Stimulated activated CD4-positive, alpha-beta T cell treated with anti-CD3 and anti-CD28 coated beads, Interleukin-2, amount 100 ng/mL, for 24 hours (primary cell): ENCODE measurements at places on chromosomes 6 and 20.

DNA sequence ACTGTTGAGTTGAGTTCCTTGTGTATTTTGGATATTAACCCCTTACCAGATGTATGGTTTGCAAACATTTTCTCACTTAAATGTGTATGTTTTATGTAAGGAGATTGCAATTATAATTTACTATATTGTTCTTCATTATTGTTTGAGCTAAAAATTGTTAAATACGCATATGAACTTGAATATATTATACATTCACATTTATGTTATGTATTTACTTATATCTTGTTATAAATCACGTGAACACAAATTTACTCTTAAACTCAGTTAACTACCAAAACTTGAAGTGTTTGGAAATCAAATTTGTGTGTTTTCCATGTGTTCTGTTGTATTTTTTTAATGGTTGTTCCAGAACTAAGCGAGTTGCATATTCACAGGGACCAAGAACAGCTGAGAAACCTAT lies 18.3 kb downstream of the CDC40 start:
- no peak for DNase-seq

GRCh38 chr6:139531148-139532115 lies 157.0 kb upstream of the CITED2 start:
- DNase-seq: peak; percentile 31

- no peak for DNase-seq
Observed at GRCh38 chr6:56445818-56446217, 196.9 kb downstream of the DST start.

DNA sequence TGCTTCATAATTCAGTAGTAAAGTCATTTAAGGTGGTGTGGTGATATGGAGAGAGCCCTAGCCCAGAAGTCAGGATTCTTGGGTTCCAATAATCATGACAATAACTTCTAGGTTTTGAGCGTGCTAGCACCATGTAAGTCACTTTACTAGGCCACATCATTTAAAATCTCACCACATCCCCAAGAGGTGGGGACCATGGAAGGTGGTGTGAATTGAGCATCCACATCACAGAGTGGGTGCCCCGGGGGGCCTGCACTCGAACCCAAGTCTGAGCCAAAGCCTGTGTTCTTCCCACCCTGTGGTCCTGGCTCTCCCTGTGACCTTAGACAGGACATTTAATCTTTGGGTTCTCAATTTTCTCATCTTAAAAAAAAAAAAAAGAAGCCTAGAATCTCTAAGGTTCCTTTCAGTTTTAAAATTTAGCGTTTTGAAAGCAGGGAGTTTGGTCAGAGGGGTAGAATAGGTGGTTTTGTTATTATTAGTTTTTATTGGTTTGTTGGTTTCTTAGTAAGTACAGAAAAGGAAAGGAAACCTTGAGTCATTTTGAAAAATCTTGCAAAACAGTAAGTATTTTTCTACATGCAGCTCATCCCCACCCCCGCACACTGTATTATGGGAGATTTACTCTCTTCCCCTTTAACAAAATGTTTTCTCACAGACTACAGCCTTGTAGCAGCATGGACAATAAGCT lies 26.4 kb downstream of the ARMC2 start:
- peak; percentile 53 for DNase-seq

DNA sequence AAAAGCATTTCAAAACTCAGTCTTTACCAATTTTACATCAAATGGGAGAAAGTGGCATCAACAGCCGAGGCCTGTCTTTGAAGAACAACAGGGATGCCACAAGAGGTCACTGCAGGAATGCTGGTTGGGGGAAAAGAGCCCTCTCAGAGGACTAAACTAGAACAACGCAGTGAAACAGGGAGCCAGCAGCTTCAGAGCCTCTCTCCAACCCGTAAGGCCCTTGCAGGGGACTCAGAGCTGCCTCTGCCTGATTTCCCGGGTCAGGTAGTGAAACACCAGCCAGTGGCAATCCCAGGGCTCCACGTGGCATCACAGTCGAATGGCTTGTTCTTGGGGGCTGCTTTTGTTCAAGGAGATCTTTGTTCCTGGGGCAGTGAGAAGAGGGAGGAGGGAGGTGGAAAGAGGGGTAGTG lies 55.0 kb upstream of the KCNK16 start:
- DNase-seq: no peak

GRCh38 chr6:15176816-15177370 lies 69.0 kb upstream of the JARID2 start:
- DNase-seq: no peak

- DNase-seq: no peak
Observed at GRCh38 chr6:87633851-87634250, 43.9 kb downstream of the ORC3 start.

DNA sequence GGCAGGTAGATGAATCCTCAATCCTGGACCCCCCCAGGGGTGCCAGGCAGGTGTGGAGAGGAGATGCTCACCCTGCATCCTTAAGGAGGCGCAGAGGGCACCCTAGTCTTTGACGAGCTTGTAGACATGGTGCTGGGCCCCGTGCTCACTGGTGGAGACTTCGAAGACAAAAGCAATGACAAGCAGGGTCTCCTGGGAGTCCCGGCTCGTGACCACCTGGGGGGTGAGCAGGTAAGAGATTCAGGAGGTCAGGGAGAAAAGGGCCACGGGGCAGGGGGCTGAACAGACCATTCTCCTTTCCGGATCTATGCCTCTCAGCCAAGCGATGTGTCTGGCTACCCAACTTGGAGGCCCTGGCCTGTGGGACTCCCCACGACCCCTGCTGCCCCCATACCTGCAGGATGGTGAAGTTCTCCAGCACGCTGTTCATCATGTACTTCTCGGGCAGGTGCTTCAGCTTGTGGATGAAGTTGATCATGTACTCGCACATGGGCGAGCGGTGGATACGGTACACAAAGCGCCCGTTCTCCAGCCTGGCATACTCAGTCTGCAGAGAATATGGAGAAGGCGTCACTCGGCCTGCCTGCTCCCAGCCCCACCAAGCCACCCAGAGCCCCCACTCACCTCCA lies 6.9 kb downstream of the RPL10A start:
- DNase-seq: peak; percentile 31

GRCh38 chr6:93407186-93407585 lies 12.2 kb downstream of the EPHA7 start:
- DNase-seq: no peak

DNA sequence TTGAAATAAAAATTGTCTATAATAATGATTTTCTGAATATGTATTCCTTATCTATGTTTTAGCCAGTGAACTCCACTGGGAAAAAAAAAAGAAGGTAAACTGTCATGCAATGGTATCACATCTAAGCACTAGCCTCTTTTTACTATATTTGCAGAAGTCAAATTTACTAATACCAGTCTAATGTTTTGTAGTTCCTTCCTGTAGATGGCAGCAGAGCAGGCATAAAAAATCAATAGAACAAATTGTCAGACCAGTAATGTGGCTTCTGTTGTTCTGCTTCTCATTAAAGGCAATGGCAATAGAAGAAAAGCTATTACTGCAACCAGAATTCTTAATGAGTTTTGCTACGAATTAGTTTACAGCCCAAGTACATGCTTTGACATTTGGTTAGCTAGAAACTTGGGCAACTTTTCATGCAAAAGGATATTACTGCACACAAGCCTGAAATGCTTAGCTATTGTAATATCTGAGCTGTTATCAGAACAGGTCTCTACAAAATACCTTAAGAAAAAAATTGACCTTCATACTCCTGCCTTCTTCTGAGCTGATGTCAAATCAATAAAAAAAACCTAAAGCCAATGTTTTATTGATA lies 476.9 kb downstream of the KHDRBS2 start:
- no peak for DNase-seq

DNA sequence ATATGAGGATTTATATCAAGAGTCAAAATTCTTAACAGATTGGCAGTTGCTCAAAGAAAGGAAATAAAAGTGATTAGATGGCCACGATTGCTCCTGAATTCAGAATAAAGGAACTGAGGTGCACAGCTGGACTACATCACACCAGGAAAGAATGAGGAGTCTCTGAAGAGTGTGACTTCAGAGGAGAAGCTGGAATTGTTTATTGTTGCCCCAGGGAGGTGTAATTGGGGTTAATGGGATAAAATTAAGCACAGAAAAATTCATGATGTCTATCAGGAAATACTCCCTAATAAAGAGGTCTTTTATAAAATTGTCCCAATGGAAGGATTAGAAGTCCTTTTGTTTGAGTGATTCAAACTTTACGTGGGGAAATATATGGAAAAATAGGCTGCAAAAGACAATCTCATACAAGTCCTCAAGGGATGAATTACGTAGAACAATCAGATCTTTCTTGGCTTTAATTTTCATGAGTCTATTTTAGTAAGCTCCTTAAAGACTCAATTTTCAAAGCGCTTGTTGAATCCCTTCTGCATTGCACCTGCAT lies 208.6 kb upstream of the RNF217 start:
- DNase-seq: no peak

DNA sequence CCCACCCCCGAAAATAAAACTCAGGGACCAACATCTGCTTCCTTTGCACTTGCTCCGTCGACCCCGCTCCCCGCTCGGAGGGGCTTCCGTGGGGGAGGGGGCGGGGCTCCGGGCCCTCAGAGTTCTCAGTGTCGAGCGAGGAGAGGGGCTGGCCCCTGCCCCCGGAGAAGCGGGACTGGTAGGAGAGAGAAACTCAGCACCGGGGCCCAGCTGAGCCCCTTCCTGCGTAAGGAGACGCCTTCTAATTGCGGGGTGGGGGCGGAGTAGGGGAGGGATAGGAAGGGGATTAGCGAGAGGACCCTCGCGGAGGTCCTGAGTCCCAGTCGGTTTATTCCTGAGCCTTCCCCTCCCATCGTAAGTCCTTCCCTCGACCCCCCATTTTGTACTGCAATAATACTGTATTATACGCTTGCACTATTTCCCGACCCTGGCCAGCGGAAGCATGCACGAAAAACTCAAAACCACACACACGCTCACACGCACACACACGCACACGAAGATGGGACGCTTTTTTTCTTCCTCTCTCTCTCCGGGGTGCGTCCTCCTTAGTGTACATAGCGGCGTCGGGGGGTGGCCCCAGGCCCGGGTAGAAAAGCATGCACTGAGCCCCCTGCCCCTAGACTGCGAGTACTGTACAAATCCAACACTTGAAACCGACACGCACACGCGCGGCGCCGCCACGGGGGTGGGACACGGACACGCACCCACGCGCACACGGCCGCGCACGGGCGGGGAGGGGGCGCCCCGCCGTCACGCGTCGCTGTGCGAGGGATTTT lies 22.1 kb upstream of the SLC22A7 start:
- DNase-seq: peak; percentile 35

DNA sequence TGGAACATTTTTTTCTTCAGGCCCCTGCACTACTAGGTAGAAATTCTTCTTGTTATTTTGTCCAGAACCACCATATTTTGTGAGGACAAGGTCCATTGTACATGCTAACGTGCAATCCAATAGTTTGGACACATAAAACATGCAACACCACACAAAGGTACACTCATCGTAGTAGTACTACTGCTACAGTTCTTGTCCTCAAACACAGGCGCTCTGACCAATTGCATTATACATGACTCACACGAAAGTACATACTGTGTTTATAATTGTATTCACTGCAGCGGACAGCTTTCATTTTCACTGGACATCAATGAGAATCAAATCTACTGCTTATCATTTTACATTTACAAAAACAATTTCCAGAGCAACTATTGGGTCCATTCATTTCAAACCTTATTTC lies 15.3 kb upstream of the SMLR1 start:
- DNase-seq: no peak

DNA sequence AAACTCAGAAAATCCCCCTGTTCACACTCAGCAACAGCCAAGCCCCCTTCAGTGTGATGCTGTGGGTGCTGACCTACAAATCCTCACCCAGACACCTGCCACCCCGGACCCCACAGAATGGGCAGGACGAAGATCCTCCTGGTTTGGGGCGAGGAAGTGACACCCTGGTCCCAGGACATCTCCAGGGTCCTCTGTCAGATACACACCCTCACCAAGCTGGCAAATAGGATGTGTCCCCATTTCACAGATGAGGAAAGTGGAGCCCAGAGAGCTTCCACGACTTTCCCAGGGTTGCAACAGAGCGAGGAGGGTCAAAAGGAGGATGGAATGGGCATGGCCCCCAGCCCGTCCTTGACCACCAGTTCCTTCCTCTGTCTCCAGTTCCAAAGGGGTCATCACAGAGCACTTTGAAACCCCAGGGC lies 92.0 kb upstream of the AFDN start:
- DNase-seq: no peak

DNA sequence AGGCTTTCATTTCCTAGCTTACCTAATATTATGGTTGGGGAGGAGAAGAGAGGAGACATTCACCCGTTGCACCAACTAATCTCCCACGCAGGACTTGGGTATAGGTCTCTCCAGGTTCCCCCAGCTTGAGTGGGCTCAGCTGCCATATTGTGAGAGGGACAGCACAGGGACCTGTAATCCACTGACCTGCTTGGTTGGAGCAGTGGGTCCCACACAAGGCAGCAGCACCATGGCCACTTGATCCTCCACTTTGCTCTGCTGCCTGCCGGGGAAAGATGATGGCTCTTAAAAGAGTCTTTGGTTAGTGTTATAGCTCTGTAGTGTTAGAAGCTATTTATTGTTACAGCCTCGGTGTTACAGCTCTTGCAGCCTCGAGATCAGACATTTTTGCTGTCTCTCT lies 22.5 kb upstream of the ECHDC1 start:
- no peak for DNase-seq

DNA sequence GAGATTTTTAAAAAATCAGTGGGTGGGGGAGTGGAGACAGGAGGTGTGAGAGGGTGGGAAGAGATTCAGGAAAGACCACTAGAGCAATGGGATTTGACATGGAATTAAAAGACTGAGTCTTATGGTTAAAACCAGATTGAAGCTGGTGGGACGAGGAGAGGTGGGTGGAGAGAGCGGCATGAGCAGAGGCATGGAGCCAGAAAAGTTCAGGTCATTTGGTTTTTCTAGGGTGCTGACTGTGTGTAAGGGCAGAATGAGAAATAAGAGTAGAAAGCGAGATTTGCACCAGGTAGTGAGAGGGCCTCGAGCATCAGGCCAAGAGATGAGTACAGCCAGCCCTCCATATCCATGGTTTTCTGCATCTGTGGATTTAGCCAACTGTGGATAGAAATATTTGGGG lies 121.3 kb downstream of the TCP11 start:
- DNase-seq: no peak

GRCh38 chr6:43695967-43696291 lies 8.3 kb upstream of the MRPS18A start:
- DNase-seq: no peak

DNA sequence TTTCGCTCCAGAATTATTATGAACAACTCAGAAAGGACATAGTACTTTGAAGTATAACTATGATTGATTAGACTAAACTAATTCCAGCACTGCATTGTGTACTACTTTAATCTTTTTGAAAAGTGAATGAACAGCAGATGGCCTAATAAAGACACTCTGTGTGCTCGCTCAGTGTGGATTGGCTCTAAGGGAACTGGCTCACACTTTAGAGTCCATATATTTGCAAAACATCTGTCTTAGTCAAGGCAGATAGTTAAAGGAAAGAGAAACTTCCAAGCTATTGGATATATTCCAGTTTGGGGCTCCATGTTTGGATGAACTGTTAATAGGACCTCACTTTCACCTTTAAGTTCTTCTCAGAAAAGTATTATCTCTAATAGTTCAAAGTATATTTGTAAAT lies 218.9 kb downstream of the EYA4 start:
- DNase-seq: no peak
